ENCODE measurements at places on chromosomes 2 and 18.

DNA sequence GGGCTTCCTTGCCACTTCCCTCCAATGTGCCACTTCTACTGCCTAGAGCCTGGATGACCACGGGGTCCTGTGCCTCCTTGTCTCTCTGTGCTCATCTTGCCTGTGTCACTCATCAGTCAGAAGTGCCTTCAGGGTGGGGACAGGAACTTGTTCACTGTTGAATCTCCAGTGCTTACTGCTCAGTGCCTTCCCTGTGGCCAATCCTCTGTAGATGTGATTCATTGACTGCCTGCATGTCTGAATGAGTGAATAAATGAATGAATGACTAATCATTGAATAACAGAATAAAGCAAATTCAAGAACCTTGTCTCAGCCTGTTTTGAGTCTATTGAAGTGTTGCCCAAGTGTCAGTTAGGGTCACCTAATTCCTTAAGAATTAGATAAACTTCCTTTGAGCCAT lies 42.3 kb upstream of the FAM136A start:
- no peak for DNase-seq

DNA sequence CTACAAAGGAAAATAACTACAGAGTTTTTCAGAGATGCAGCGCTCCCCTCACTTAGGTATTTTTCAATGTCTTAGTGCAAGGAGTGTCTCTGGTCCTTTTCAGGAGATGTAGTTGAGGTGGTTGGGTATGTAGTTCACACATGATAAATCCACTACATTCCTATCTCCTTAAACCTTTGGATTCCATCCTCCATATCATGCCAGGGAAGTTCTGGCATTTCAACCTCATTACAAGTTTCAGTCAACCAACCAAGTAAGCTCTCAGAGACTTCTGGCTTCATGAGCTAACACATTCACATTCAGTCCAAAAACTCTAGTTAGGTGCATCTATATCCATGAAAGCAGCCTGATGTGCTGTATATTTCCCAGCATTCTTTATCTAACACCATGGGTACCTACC lies 47.3 kb downstream of the MAP3K20 start:
- DNase-seq, result no peak

- DNase-seq, result no peak
Measured at GRCh38 chr2:44877417-44877816, 64.1 kb upstream of the SIX3 start.

GRCh38 chr18:45608400-45608799 lies 6.9 kb upstream of the SLC14A2 start:
- DNase-seq, result no peak

- DNase-seq, result no peak
Measured at GRCh38 chr2:171763602-171764001, 76.3 kb downstream of the DYNC1I2 start.

- no peak for DNase-seq
Measured at GRCh38 chr2:9249020-9249800, 42.6 kb downstream of the ASAP2 start.

DNA sequence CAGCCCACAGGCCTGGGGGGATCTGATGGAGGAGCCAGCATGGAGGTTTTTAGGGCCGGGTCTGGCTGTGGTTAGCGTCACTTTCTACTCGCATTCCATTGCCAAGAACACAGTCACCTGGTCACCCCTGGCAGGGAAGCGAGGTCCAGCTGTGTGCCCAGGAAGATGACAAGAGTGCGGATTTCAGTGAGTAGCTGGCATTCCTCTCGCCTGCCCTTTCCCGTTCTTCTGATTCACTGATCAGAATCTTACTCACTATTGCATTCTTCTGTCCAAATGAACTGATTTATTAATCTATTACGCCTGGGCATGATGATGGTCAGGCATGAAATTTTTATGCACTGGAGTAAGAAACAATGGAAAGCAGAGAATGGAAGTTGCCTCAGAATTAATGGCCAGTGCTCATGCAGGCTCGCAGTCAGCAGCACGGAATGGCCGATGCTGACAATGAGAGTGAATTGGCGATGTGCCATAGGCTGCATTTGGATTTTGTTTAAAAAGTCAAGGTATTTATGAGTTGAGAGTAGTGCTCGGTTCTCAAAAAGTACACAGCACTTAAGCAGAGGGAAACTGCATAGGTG lies 76.4 kb upstream of the MGAT5 start:
- DNase-seq, result no peak

- DNase-seq, result no peak
Measured at GRCh38 chr2:96970910-96971309, 15.5 kb downstream of the FAM178B start.

GRCh38 chr2:105915005-105915558 lies 170.4 kb downstream of the NCK2 start:
- DNase-seq, result no peak

DNA sequence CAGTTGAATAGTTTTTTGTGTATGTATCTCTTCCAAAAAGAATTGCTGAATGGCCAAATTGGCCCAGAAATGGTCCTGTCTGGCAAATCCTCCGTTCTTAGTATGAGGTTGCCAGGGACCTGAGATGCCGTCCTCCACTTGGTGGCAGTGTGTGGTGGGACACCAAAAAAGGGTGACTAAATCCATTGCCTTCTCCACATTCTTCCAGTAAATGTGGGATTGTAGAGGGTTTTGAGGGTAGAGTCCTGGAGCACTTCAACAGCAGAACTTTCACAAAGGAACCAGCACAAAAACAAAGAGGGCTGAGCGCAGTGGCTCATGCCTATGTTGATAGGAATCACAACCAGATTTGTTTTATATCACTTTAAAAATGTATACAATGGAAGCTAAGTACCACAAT lies 199.9 kb downstream of the BCL2 start:
- no peak for DNase-seq

DNA sequence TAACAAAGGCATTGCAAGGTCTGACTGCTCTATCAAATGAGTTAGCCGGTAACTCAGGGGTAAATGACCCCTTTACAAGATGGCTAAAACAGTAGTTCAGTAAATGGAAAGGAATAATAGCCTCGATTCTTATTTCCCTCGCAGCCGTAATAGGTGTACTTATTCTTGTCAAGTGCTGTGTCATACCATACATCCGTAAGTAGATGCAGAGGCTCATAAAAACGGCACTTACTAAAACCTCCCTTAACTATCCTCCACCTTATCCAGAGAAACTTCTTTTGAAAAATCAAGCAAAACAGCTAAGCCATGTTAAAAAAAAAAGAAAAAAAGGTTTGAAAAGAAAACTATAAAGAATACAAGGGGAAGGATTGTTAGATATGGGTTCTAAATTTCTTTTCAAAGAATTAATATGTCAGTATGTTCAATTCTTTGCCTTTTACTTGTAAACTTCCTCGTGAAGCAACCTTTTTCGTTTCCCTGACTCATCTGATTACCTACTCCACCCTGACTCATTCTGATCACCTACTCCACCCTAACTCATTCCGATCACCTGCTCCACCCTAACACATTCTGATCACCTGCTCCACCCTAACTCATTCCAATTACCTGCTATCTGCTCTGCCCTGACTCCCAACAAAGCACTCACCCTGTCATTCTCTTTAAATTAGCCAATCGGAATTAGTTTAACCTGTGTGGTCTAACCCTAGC lies 127.5 kb downstream of the SPAG16 start:
- no peak for DNase-seq

DNA sequence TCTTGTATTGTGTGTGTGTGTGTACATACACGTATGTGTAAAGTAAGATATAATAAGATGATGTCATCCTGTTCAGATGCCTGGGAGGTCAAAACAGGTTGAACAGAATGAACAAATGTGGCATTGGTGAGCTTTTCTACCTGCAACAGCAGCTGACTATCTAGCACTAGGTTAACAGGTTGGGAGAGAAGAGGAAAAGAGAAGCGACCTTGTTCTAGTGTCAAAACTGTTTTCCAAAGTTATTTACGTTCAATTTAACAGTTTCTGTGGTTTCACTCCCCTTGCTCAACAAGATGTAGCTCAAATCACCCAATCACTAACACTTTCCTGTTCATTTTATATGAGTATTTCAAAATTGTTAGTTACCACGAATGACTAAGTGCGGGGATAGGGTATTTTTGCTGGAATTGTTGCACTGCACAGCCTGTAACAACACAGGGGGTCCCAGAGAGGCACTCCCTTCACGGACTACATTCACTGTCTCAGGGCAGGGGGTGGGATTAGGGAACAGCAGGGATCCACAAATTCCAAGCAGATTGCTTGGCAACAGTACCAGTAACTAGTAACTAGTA lies 67.5 kb upstream of the DTNB start:
- DNase-seq, result no peak

GRCh38 chr2:39114771-39115170 lies 6.1 kb downstream of the SOS1 start:
- no peak for DNase-seq

GRCh38 chr18:24831871-24832665 lies 371.6 kb downstream of the HRH4 start:
- no peak for DNase-seq

- DNase-seq, result no peak
Measured at GRCh38 chr18:68035774-68036522, 519.4 kb upstream of the DSEL start.

- DNase-seq, result no peak
Measured at GRCh38 chr18:64134044-64134747, 14.7 kb downstream of the LINC00305 start.

- no peak for DNase-seq
Measured at GRCh38 chr18:49666045-49666775, 104.4 kb downstream of the LIPG start.

DNA sequence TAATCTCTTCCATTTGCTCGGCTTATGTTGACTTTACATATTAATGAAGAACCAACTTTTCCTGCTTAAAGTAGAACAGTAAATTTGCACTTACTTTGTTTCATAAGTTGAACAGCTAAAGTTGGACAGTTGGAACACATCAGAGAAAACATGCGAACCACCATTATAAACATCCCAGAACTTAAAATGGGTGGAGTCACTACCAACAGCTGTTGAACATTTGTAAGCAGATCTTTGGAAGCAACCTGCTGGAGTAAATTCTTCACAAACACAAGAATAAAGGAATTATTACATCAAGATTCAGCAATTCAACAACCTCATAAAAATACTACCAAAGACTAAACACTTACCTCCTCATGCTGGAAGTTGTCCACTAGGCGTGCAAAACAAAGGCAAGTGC lies 96.4 kb upstream of the DNER start:
- DNase-seq, result no peak

DNA sequence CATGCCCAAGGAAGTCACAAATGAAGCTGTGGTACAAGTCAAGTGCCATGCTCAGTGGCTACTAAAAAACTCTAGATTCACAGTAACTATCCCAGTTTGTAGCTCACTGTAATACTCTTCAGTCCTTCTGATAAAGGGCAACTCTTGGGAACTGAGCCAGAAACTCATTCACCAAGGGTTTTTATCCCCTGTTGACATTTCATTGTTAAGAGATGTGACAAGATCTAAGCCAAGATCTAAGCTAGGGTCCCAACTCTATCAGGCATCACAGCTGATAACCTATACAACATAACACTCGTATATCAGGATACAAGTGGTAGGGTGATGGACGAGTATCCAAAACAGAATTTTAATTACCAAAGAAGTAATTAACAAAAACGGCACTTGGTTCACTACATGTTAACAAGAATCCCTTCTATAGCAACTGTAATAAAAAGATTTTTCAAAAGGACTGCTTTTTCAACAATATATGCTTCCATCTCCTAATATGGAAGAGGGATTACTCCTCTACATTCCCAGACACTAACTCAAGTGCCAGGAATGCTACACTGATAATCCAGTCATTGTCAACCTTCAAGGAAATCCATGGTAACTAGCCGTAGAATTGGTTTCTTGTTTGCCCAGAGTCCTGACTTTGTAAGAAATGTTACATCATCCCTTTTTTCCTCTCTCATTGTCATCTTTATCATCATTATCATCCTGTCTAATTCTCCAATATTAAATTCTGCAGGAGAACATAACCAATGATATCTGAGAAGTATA lies 111.7 kb downstream of the CDH2 start:
- DNase-seq, result no peak

DNA sequence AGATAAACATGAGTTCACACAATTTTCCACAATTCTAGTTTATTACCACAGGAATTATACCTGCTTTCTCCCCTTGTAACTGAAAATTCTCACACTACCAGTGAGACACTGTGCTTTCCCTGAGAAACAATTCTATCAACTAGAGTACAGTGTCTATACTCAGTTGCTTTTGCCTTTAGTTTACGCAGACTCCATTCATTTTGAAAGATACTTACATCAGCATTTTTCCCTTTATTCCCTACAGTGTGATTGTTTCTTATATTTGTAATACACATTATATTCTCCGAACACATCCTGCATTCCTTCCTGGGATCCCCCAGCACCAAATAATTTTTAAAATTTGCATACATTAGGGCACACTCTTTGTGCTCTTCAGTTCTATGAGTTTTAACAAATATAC lies 1455.5 kb downstream of the SUCLG1 start:
- no peak for DNase-seq

DNA sequence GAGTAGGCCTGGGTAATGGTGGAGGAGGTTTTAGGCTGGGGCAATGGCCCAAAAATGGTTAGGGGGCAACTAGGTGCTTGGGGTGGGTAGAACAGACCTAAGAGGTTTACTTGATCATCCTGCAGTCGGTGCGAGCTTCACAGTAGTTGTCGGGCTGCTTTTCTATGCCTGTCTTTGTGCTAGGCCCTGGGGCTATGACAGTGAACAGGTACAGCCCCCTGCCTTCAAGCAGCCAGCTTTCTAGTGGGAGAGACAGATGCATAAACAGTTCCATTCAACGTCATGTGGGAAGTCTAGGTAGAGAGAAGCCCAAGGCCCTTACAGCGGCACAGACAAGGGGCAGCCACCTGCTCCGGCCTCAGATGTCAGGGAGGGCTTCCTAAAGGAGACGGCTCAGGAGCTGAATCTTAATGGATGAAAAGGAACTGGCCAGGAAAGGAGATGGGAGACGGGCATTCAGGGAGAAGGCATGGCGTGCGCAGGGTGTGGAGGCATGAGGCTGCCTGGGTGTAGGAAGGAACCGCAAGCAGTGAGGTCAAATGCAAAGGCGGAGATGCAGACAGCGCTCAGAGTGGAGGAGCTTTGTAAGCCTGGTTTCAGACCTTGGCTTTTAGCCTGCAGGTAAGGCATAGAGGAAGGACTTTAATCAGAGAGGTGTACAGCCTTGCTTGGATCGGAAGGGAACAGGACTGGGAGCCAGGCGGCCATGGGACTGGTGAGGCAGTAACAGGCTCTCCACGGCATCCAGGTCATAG lies 6.0 kb downstream of the CTIF start:
- no peak for DNase-seq

- no peak for DNase-seq
Measured at GRCh38 chr18:56256659-56257058, 381.7 kb downstream of the TXNL1 start.

DNA sequence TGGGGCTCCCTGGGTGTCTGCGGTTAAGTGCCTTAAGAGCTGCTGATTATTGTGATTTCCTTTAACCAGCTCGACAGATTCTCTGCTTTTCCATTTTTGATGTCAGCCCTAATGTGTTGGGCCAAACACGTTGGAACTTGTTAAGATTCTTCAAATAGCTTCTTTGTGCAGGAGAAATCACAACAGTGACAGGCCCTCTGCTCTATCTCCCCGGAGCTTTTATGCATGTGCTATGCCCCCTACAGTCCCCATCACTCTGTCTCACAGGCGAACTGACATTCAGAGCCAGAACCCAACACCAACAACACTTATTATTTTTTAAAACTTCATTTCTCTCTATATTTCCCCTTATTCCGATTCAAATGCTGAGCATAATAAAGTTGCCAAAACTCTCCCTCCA lies 371.7 kb upstream of the CELF4 start:
- DNase-seq, result no peak

GRCh38 chr18:59593291-59593717 lies 103.9 kb downstream of the CCBE1 start:
- no peak for DNase-seq

- no peak for DNase-seq
Measured at GRCh38 chr2:217573571-217573970, 429.2 kb downstream of the TNS1 start.

- no peak for DNase-seq
Measured at GRCh38 chr18:12409469-12409868, 1.7 kb downstream of the PRELID3A start.

Data from stimulated activated CD8-positive, alpha-beta memory T cell treated with anti-CD3 and anti-CD28 coated beads, Interleukin-15, amount 100 ng/mL, for 4 hours (primary cell).